ENCODE measurements at places on chromosomes 7 and 10. TPM values are rescaled to one million over a fixed set of nuclear protein-coding genes. Genes with fewer than 3 reads are reported as not detected.

Gene SLC25A40
- total RNA-seq = 17.0 TPM

GRCh38 chr7:38873433-38873832, 35.6 kb downstream of the VPS41 start:
- DNase-seq = no peak

Gene DPYSL4
- total RNA-seq = 6.7 TPM

GRCh38 chr7:37286454-37286832, 162.2 kb downstream of the ELMO1 start:
- DNase-seq = no peak

- DNase-seq = no peak
Measured at GRCh38 chr7:72037516-72037915, 374.6 kb downstream of the CALN1 start.

GRCh38 chr10:100519311-100520051, at the start of gene SEC31B:
TSS of gene SEC31B (minus strand) at chr10:100519861. CDS start at chr10:100516952, 2,909 bp downstream.
- no peak for DNase-seq
